ENCODE measurements at places on chromosomes 2 and 18. TPM values are rescaled to one million over a fixed set of nuclear protein-coding genes. Genes with fewer than 3 reads are reported as not detected.

GRCh38 chr18:27778441-27778840 lies 398.5 kb downstream of the CDH2 start:
- no peak for DNase-seq

GRCh38 chr2:84882775-84883550 lies 2.1 kb upstream of the TRABD2A start:
- DNase-seq: no peak

GRCh38 chr2:210623506-210623905 lies 67.1 kb downstream of the CPS1 start:
- no peak for DNase-seq

DNA sequence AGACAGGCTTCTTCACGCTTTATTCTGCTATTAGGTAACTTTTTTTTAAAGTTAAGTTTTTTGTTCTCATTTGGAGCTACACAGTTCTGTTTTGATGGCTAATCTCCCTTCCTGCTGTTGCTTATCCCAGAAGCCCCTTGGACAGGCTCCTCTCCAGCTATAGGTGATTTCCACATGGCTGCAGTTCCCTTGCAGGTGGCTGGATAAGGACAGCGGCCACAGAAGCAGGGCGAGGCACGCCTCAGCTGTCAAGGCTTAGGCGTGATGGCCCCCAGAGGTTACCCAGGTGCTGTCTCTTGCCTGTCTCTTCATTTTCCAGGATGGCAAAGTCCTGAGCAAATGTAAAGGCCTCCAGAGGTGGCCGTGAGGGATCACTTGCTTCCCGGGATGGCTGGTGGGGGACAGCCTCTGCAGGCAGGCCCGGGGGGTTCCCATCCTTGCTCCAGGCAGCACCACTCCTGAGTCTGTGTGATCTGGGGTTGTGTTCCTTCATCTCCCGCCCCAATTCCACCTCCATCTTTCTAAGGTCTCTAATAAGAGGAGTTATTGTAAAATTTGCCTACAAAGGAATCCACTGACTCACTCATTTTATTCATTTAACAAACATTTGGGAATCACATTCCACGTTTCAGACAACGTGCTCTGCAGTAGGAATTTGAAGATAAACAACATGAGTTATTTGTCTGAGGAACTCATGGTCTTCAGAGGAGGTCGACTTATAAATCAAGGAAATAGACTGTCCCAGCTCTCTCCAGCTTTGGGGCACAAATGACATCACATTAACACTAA lies 53.4 kb downstream of the NAPG start:
- DNase-seq: no peak

DNA sequence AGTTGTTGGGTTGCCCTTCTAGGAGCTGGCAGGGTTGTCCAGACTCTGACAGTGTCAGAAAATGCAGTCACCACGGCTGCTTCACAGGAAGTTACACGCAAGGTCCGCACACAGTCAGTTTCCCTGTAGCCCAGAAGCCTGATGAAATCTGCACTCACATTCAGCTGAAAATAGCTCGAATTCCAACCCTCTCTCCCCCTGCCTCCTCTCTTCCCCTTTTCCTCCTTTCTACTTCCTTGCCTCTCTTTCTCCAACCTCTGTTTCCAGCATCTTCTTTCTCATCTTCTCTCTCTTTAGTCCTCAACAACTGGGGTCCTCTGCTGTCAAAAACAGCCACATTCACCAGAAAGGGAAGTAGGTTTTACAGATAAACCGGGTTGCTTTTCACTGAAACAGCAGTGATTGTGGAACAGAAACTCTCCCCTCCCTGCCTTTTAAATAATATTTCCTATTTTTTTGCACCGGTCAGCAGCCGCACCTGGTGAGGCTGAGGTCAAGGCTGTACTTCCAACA lies 69.3 kb downstream of the BCL11A start:
- no peak for DNase-seq

- DNase-seq: peak; percentile 88
Observed at GRCh38 chr2:61763605-61764034, 90.2 kb downstream of the FAM161A start.

GRCh38 chr2:68295516-68295915 lies 24.2 kb downstream of the CNRIP1 start:
- no peak for DNase-seq

DNA sequence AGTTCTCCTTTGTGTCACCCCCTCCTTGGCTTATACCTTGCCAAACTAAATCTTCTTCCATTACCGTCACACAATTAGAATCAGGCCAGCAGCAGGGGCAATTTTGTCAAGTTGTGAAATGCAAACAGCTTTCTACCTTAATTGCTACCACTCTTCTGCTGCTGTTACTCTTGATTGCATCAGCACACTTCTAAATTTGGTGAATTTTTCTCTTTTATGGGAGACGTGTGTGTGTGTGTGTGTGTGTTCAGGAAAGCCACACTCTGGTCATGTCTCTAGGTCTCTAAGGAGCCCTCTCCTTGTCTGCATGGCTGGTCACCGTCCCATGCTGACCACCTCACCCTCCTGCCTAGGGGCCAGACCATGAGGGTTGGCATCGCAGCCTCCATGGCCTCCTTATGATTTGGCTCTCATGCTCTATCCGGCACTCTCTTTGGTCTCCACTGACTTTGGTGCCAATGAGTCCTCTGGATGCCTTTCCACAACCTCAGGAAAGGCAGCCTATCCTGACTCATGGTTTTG lies 87.7 kb downstream of the GATA6 start:
- no peak for DNase-seq

DNA sequence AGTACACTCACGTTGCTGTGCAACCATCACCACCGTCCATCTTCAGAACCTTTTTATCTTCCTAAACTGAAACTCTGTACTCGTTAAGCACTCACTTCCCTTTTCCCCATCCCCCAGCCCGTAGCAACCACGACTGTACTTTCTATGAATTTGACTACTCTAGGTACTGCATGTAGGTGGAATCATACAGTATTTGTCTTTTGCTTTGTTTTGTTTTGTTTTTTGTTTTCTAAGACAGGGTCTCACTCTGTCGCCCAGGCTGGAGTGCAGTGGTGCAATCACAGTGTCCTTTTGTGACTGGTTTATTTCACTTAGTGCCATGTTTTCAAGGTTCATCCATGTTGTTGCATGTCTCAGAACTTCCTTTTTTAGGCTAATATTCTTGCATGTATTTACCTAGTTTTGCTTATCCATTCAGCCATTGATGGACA lies 7.0 kb upstream of the TYMS start:
- DNase-seq: no peak

GRCh38 chr2:168155046-168155445 lies 92.3 kb downstream of the STK39 start:
- DNase-seq: no peak

DNA sequence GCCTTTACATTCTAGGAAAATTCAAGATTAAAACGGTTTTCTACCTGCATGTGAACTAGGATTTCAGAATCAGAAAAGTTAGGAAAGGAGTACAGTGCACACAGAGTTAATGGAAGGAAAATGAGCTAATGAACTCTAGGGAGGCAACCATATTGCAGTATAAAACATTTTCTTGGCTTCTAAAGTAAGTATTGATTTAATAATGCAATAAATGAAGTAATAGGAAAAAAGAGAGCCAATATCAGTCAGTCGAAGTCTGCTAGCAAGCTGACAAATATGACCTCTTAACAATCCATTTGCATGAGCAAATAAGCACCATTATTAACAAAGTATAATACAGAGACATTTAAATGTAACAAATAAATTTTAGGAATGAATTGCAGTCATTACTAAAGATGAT lies 80.2 kb upstream of the COL3A1 start:
- DNase-seq: no peak

DNA sequence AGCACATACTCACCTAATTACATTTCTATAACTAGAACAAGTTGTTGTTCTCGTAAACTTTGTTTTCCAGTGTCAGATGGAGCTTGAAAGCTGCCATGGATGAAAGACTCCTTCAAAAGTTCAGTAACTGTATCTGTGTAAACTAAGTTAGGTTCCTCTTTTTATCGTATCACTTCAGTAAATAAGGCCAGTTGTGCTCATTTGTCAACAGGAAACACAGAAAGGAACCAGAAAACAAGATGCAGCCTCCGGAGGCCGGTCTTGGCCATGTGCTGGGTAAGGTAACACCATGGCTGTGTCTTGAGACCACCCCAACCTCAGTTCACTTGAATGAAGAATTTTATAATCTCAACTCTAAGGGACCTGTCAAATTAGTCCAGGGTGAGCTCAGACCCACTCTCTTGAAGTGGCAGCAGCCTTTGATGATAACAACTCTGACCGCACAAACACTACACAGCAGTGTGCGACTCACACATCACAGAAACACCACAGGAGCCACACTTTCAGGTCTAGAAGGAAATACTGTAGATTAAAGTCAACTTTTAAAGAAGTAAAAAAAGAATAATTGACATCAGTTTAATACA lies 213.8 kb downstream of the AFF3 start:
- no peak for DNase-seq

- no peak for DNase-seq
Observed at GRCh38 chr2:31944828-31945571, 65.8 kb downstream of the MEMO1 start.

DNA sequence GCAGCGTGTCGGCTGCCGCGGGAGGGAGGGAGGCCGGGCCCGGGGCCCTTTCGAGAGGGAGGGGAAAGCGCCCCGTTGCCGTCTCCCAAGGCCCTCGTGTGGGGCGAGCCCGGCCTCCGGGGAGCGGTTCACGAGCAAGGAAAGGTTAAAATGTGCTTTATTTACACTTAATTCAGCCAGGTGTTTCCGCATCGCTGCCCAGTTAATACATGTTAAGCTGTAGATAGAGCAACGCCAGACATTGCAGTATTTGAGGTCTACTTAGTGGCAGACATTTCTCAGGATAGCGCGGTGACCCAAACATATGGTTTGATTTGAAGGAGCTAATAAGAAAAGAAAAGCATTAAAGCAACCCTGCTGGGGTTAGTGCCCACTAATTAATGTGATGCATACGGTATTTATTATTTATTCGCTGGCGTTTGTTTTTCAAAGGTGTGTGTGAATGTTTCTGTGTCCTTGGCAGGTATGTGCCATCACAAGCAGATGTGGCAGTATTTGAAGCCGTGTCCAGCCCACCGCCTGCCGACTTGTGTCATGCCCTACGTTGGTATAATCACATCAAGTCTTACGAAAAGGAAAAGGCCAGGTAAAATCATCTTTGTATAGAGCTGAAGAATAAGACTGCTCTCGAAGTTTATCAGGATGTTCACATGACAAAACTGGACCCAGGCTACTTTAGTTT lies 571 bp downstream of the EEF1B2 start:
- DNase-seq: no peak

DNA sequence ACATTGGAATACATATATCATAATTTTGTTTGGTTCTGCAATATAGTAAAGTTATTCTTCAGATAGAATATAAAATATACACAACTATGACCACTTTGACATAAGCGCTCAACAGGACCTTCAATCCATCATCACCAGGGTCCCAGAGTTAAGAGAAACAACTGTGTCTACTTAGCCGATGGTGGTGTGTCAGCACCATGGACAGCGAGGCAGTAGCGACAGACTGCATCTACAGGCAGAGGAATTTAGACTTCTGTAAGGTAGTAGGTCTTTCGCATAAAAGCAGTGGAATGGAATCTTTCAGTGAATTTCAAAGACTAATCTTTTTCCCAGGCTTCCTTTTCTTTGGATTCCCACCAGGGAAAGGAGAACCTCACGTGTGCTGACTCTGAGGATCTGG lies 20.5 kb upstream of the LRPPRC start:
- peak; percentile 62 for DNase-seq

- no peak for DNase-seq
Observed at GRCh38 chr2:25561136-25561850, 112.1 kb downstream of the DTNB start.

DNA sequence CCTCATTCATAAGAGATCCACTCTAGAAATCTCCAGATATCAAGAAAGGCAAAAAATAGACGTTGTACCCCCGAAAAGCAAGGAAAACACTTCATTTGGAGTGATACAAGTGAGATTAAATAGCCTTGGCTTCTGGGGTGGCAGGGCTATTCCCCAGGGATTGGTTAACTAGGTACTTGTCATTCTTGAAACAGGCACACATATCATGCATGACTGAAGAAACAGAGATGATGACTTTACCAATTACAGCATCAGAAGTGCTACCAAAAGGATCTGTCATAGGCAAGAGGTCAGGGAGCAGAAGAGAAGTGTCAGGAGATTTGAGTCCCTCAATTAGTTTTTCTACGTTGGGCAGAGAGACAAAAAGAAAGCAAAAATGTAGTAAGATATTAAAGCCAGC lies 45.2 kb upstream of the NFU1 start:
- no peak for DNase-seq

DNA sequence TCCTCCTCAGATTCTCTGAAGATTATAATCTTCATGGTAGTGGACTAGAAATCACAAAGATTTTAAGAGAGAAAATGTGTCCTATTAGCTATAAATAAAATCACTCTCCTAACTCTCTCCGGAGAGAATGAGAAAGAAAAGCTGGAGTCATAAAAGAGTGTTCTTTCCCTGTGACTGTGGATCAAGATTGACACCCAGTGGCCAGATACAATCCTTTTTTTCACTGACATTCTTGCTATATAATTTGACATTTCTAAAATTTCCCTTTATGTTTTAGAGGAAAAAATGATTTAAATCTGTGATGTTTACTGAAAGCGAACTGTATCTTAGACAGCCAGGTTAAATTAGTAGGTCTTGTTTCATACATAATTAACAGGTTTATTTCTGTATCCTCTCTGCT lies 35.4 kb upstream of the LRP2 start:
- DNase-seq: no peak

GRCh38 chr18:51196118-51196810 lies 1.2 kb downstream of the MEX3C start:
- peak; percentile 60 for DNase-seq

DNA sequence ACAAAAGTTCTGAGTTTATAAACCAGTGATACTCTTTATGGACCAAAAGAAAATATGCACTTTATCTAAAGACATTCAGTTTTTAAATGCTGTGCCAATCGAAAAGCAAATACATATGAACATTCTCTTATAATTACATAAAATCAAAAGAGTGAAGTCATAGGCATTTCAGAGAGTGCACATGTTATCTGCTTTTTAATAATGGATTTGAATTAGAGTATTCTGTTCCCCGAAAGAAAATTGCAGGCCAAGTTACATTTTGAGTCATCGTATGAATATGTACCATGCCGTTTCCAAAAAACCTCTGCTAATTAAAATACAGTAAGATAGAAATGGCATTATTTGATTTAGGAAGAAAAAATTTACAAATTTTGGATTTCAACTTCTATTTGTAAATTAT lies 565.7 kb downstream of the ZEB2 start:
- DNase-seq: no peak

GRCh38 chr2:55965966-55966365 lies 42.4 kb upstream of the EFEMP1 start:
- no peak for DNase-seq

- DNase-seq: peak; percentile 98
Observed at GRCh38 chr2:38377050-38377828, at the start of gene ATL2. ATL2 (minus strand) TSS chr2:38377273; CDS start chr2:38377260, 13 bp downstream.

KLHL29 gene
- total RNA-seq: 13.4 TPM

CHRNG gene
- not detected for total RNA-seq

MOB4 gene
- total RNA-seq: 24.9 TPM

C2orf66 gene
- 0.19 TPM for total RNA-seq

CNDP1 gene
- 0.49 TPM for total RNA-seq

IL1F10 gene
- not detected for total RNA-seq

C2orf80 gene
- total RNA-seq: not detected

CENPO gene
- total RNA-seq: 3.6 TPM

MLPH gene
- total RNA-seq: 3.4 TPM

FHL2 gene
- 60.4 TPM for total RNA-seq

FLACC1 gene
- 6.7 TPM for total RNA-seq

DNAH6 gene
- 0.78 TPM for total RNA-seq

LRP2 gene
- not detected for total RNA-seq
